ENCODE measurements at places on chromosomes 16 and 17. TPM values are rescaled to one million over a fixed set of nuclear protein-coding genes. Genes with fewer than 3 reads are reported as not detected.

DNA sequence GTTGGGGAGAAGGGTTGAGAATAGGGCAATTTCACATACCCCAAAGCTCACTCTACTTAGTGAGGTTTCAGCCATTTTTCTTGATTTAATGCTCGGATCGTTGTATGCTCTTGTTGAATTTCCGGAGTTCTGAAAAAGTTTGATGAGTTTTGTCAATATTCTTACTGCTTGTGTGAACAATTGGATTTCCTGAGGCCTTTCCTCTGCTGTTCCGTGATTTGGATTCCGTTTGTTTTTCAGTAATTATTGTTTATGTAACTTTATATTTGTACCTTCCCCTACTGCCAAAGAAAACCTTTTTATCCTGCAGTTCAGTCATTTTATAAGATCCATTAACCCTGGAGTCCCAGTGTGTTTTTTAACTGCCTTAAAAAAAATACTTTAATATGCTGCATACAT is 62.9 kb downstream of the PHKB start:
- DNase-seq, result no peak

- DNase-seq, result no peak
Observed at GRCh38 chr16:89364606-89365005, 125.8 kb downstream of the ANKRD11 start.

DNA sequence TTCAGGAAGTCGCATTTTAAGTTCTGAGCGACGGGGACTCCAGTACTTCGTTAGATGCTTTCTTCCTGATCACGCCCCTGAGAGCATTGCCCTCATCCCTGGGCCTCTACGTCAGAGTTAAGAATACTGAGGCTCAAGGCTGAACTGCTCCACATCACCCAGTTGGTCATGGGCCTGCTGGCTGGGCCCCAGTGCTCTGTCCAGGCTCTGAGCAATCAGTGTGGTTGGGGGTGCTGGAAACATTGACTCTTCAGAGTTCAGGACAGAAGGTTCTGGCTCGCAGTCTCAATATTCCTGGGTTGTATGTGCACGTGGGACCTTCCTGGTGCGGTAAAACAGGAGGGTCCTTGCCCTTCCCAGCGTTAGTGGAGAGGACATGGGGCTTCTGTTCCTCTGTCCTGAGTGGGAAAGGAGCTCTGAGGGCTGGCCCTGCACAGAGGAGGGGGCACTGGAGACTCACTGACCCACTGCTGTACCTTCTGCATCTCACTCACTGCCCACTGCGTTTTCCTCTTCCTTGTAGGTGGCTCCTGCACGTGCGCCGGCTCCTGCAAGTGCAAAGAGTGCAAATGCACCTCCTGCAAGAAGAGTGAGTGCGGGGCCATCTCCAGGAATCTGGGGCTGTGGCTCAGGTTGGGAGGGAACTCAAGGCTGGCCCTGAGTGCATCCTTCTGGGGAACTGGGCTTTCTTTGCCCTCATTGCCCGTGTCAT is 518 bp downstream of the MT1E start:
- no peak for DNase-seq

DNA sequence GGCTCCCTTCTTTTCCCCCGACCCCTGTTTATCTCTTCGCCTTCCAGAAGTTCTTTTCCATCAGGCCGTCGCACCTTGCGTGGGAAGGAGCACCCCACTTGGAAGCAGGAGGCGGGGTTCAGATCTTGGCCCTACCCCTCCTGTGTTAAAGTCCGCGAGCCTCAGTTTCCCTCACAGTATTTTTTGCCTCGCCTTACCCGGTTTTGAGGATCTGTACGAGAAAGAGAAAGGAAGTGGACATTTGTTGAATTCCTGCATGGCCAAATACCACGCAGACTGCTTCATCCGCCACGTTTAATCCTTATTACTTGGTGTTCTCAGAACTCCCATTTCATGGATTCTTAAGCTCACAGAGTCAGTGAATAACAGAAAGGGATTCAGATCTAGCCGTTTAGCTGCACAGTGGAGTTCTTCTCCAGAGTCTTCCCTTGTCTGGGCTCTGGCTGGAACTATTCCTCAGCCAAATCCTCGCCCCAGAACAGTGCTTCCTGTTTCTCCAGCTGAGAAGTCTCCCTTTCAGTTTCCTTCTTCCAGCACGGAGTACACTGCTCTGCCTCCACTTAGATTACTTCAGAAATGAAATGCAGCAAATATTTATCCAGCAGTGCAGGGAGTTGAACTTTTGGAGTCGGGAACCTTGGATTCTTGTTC is 590 bp downstream of the TMEM219 start:
- no peak for DNase-seq

DNA sequence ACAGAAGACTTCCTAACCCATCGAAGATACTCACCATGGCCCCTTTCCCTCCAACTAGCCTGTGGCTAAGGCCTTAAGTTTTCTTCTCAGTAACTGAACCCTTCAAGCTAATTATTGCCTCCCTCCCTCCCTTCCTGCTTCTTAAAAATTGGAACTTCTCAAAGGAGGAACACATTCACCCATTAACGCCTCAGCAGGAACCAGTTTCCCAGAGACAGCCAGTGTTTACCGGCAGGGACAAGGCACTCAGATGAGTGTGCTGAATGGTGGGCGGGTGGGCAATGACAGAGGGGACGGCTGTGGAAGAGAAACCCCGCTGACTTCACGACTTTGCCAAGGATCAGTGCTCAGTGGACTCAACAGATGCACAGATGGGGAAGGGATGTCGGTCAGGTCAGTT is 20.3 kb downstream of the PITPNA start:
- no peak for DNase-seq

DNA sequence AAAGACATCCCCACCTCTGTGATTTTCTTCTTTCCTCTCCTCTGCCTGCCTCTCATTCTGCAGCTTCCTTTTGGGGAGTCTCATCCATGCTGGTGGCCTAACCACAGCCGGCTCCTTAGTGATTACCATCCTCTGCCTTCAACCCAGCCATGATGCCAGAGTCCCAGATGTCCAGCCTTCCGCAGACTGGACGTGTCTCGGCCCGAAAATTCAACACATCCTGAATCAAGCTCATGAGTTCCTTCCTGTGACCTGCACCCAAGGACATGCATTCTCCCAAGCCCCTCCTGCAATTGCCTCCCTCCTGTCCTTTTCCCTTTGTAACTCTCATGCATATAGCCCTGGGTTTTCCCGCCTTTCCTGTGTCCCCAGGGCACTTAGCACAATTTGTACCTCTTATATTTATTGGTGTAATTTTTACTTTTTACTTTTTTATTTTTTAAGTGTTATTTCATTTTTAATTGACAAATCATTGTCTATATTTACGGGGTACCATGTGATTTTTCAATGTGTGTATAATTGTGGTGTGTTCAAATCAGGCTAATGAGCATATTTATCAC is 1.2 kb upstream of the SLC13A5 start:
- no peak for DNase-seq

GRCh38 chr16:24294131-24294530 is 38.0 kb downstream of the CACNG3 start:
- no peak for DNase-seq

The KIF2B gene
- not detected for total RNA-seq
